ENCODE measurements at places on chromosomes 13 and 19.

DNA sequence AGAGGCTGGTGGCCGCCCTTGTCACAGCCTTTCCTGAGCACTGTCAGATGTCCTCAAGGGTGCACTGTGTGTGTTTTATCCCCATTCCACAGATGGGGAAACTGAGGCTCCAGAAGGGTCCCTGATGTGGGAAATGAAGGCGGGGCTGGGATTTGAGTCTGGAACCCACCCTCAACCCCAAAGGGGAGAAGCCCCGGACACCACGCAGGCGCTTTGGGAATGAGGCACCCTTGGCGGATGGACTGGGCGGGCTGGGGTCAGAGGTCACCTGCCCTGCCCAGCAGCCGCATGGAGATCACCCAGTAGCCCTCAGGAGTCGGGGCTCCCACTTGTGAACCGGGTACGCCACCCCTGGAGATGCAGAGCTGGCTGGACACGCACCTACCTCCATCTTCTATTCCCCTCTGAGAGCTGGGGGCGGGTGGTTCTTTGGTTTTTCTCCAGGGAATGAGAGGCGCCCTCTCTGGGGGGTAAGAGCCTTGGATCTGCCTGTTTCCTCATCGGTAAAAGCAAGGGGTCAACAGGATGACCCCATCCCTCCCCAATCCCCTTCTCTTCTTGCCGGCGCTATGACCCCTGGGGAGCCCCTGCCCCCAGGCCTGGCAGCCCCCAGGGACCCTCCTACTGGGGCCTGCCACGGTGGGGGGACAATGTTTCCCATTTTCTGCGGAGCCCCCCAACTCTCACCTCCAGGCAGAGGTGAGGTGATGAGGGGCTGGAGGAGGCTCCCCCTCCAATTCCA lies 8.3 kb upstream of the ONECUT3 start:
- no peak for DNase-seq

DNA sequence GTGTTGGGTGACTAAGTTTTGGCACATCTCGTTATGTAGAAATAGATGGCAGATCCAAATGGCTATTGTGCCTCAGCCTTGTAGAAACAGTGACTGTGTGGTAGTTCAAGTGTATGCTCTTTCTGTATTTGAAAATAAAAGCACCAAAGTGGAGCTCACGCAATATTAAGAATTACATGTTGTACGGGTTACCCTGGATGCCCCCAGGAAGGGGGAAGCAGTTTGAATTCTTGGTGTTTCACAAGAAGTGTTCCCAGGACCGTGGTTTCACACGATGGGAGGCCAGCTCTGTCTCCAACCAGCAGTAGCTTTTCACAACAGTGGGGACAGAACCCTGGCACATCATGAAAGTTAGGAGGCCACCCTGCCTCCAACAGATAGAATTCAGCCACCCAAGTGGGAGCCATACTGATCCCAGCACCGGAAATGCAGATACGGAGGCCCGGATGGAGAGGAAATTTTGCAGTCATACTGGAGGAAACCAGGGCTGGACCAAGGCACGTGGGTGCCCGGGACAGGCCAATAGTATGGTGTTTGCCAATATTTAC lies 8.9 kb downstream of the FLT1 start:
- DNase-seq, result no peak

GRCh38 chr13:99385161-99385560 lies 78.0 kb upstream of the GPR183 start:
- no peak for DNase-seq

DNA sequence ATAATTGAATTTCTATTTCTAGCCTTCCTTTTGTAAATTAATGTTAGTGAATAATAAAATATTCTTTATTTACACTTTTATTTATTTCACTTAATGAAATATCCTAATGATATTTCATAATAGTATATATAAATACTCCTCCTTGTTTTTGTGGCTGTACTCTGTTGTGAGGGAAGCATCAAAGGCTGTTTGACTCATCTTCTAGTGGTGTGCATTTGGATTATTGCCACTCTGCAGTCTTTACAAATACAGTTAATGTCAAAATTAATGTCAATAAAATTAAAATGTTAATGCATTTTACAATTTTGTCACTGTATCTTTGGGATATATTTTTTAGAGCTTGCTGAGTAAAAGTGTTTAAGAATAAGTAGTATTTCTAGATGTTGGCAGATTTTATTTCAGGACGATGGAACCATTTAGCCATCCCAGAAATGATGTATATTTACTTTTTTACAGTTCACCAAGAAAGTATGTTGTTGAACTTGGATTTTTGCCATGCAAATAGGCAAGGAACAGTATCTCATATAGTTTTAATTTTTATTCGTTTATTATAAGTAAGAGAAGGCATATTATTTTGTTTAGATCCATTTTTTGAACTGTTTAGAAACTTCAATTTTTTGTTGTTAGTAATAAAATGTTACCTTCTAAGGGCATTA lies 281.2 kb upstream of the SLITRK6 start:
- no peak for DNase-seq

DNA sequence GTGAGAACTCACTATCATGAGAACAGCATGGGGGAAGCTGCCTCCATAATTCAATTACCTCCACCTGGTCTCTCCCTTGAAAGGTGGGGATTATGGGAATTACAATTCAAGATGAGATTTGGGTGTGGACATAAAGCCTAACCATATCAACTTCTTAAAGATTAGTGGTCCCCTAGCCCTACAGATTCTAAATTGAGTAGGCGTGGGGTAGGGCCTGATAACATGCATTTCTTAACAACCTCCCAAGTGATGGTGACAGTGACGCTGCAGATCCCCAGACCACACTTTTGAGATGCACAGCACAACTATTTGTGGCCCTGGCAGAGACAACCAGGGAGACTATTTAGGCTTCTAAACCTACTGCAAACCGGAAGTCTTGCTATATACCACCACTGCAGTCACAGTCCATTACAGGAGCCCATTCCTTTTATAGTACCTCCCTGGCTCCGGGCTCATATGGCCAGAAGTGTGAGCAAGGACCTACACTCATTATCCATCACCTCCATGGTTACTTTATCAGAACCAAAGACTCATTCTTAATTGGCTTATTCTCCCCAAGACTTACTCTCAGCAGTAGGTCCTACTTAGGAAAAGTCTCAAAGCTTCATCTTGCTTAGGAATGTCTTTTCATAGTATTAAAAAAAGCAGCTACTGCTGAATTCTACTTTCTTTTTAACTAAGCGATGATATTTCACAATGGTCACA lies 2.1 kb upstream of the DPY19L3 start:
- DNase-seq, result no peak

GRCh38 chr13:92355213-92355612 lies 871.4 kb upstream of the GPC6 start:
- DNase-seq, result no peak

- DNase-seq, result no peak
Measured at GRCh38 chr13:24450530-24450929, 62.0 kb downstream of the PARP4 start.

DNA sequence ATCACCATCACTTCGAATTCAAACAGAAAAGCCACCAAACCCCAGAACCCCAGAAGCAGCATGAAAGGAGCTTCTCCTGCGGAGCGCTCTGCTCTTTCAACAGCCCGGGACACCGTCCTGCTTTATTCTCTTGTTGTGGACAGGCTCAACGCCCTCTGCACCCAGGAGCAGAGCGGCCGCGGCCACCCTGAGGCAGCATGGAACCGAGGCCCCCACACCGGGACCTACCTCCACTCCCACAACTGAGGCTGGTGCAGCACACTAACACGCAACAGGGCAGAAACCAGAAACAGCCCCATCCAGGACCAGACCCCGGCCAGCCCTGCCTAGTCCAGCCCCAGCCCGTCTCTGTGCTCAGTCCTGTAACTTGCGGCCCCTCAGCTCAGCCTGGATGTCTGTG lies 7.2 kb downstream of the AP3D1 start:
- DNase-seq, result no peak

- no peak for DNase-seq
Measured at GRCh38 chr19:56566904-56567273, 379 bp upstream of the ZNF470 start.

DNA sequence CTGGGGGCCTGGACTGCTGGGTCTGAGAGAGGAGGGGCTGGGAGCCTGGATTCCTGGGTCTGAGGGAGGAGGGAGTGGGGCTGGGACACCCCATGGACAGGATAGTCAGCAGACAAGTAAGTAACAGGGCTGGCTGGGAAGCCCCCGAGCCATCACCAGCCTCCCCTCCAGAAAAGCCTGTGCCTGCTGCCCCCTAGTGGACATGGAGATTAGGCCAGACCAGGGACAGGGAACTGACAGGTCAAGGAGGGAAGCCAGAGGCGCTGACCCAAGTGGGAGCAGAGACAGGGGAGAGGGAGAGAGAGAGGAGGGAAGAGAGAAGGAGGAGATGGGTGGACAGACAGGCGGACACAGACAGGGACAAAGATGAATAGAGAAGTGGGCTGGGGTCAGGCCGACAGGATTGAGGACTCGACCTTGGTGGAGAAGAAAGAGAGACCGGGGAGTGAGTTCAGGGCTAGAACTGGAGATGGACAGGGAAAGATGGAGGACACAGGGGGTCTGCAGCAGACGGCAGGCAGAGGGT lies 6.7 kb upstream of the ERFL start:
- DNase-seq, result no peak

GRCh38 chr19:54141356-54141755 lies 3.8 kb downstream of the CNOT3 start:
- no peak for DNase-seq

All from GM06990 (cell line).